ENCODE measurements at places on chromosomes 5 and 9. TPM values are rescaled to one million over a fixed set of nuclear protein-coding genes. Genes with fewer than 3 reads are reported as not detected.

DRD1 gene
- 0.36 TPM for total RNA-seq

SLC6A18 gene
- total RNA-seq: not detected

GABRA1 gene
- not detected for total RNA-seq

P4HA2 gene
- 200 TPM for total RNA-seq

OCLN gene
- total RNA-seq: 0.81 TPM

All from hair follicle dermal papilla cell (primary cell).